ENCODE measurements at places on chromosomes 5 and 9.

- DNase-seq, result no peak
Measured at GRCh38 chr5:81234801-81235200, 1.7 kb downstream of the CKMT2 start.

- no peak for DNase-seq
Measured at GRCh38 chr5:2891781-2892180, 140.3 kb upstream of the IRX2 start.

DNA sequence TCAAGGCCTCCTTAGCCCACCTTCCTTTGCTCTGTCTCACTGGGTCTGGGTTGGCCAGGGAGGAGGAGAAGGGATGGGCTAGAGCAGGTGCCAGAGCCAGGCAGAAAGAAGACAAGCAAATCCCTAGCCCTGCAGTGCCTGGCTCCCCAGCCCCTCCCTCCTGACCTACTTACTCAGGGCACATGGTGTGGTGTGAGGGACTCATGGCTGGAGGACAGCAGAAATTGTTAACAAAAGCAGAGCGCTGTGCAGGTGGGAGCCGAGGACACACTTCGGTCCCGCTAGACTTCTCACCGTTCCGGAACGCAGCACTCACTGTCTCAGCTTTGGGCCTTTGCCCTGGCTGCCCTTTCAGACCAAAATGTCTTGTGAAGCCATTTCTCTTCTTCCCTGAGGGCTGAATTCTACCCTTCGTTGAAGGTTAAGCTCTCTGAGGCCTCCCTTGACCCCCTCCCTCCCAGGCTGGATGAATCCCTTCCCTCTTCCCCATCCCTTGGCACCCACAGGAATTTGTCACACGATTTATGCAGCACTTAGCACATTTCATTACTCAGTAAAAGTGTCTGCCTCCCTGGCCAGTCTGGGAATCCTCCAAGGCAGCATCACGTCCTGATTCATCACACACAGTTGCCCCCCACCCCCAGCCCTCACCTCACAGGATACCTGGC lies 263.9 kb upstream of the TRPC7 start:
- DNase-seq, result no peak

GRCh38 chr5:57804505-57804904 lies 321.9 kb upstream of the ACTBL2 start:
- no peak for DNase-seq

GRCh38 chr5:82158755-82159413 lies 119.3 kb downstream of the RPS23 start:
- DNase-seq, result no peak

- DNase-seq, result no peak
Measured at GRCh38 chr5:168430296-168430695, 56.0 kb upstream of the RARS1 start.

- no peak for DNase-seq
Measured at GRCh38 chr9:36924071-36924470, 110.0 kb downstream of the PAX5 start.

GRCh38 chr9:110672873-110673510 lies 4.4 kb downstream of the MUSK start:
- DNase-seq, result no peak

- no peak for DNase-seq
Measured at GRCh38 chr5:43415935-43416802, 4.0 kb upstream of the CCL28 start.

GRCh38 chr5:114467171-114467570 lies 105.3 kb downstream of the KCNN2 start:
- no peak for DNase-seq

- peak; percentile 57 for DNase-seq
Measured at GRCh38 chr5:154276973-154277331, 86.4 kb downstream of the GALNT10 start.

DNA sequence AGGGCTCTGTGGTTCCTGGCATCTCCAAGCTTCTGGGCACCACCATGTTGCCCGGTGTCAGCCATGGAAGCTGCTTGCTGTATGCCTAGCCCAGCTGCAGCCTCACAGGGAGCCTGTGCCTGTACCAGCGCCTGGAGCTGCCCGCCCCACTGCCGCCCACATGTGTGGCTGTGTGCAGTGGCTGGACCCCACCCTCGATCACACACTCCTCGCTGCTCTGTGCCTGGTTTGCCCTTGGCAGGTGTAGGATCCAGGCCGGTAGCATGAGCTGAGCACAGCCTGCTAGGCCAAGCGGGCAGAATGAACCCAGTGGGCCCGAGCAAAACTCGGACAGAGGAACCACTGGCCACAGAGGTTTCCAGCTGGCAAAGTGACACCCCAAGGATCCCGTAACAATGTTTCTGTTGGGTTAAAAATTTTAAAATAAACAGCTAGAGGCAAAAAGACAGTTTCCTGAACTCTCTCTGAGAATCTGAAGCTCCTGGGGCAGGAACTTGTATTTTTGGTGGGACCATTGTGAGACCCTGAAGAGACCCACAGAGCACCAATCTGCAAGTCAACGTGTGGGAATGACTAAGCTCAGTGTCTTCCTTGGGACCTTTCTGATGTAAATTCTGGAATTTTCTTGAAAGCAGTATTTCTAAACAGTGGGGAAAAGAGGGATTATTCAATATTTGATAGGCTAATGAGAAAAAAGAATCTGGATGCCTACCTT lies 73.1 kb upstream of the CCDC112 start:
- DNase-seq, result no peak

- DNase-seq, result no peak
Measured at GRCh38 chr9:13904311-13904710, 409.6 kb downstream of the NFIB start.

GRCh38 chr5:144876990-144877389 lies 706.3 kb downstream of the KCTD16 start:
- DNase-seq, result no peak

All from smooth muscle cell of the brain vasculature (primary cell).